ENCODE measurements at places on chromosomes 3 and 15.

- no peak for DNase-seq
Observed at GRCh38 chr15:65936282-65936681, 67.0 kb downstream of the RAB11A start.

DNA sequence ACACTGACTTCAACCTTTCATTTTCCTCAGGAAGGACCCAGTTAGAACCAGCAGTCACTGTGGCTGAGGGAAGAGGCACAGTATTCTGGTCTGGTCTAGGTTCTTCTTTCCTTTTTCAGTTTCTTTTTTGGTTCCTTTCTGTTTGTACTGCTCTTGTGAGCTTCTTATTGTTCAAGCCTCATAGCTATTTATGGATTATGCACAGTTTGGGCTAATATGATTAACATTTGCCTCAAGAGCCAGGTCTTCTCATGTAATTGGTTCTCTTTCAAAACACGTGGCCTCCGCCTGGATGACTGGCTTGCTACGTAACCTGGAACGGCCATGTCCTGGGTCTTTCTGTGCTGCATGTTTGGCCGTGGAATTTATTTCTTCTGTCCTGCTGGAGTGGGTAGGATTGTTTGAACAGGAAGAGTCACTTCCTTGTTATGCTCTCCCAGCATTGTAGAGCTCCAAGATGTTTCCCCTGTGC is 43.3 kb downstream of the RBMS3 start:
- no peak for DNase-seq

DNA sequence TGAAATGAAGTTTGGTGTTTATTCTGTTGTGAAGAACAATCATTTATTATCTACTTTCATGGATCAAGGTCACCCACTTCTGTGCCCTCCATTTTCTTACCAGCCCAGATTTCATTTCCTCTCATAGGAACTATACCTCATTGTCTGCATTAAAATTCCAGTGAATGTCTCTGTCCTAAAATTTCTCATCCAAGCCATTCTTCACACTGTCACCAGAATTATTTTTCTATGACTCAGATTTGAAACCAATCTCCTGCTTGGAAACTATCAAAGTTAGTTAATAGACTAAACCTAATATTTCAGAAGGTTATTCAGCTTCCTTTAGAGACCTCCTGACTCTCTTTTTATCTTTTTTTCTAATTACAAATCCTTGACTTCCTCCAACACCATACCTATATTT is 364.1 kb upstream of the CBLB start:
- DNase-seq = no peak

DNA sequence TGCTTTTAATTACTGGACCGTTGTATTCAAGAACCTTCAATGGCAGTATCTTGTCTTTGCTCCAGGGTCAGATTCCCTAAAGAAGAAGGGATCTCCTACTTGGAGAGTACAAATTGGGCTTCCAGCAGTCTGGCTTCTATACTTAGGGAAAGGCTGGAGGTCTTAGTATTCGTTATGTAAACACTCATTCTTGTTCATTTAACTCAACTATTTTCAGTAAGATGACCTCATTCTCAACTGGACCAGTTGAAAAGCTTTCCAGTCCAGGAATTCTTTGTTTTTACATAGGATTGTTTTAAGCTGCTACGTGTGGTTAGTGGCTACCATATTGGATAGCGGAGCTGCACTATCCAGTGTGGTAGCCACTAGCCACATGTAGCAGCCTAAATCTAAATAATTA is 4.6 kb downstream of the SENP5 start:
- DNase-seq = no peak

DNA sequence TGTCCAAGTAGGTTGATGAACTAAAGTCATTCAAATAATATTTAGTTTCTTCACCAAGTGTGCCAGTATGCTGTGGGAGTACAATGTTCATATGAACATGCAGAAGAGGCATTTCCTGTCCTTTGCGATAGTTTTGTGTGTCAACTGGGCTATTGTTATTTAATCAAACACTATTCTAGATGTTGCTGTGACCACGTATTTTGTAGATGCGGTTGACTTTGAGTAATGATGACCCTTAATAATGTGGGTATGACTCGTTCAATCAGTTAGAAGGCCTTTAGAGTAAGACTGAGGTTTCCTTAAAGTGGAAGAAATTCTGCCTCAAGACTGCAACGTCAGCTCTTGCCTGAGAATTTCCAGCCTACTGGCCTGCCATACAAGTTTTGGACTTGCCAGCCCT is 470.7 kb upstream of the CBLB start:
- DNase-seq = no peak

DNA sequence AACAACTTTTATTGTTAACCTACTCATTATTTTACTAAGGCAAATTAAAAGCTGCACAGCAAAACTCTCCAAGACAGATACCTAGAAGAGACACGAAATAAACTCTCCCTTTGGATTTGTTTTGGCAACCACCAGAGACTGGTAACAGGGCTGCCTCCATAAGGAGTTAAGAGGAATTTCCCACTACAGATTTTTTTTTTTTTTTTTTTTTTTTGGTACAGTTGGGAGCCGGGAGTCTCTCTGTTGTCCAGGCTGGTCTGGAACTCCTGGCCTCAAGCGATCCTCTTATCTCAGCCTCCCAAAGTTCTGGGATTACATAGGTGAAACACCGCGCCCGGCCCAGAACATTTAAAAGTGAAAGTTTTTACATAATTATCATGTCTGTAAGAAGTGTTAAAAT is 73.6 kb upstream of the VGLL4 start:
- no peak for DNase-seq

DNA sequence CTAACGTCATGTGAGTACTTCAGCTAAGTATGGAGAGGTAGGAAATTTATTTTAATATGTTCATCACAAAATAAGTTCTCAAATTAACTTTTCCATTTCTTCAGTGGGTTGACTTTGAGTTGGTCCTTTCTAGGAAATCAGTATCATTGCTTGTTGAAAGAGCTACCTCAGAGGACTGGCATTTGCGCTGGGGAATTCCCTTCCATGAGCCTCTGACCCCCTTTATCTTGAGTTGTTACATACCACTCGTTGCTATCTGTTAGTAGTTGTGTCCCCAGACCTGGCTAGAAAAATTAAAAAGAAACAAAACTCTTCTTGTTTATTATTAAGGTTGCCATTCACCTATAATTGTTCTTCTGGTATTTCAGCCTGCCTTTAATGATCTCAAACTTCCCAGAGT is 96.8 kb upstream of the ROBO2 start:
- no peak for DNase-seq

- DNase-seq = no peak
Observed at GRCh38 chr3:13578251-13578650, 29.3 kb downstream of the FBLN2 start.

DNA sequence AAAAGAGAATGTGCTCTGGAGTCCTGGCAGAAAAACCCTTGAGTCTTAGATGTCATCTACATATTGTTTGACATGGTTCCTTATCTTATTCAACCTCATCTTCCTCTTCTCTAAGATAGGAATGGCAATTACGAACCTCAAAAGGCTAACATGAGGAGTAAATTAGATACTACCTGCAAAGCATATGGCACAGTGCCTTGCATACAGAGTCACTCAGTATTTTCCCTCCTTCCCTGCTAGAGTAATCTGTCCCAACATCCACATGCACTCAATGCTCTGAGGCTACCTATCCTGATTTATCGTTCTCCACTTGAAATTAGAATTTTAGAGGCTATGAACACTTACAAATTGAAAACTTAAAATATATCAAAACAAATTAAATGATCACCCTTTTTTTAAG is 386.7 kb downstream of the RSL24D1 start:
- DNase-seq = no peak

GRCh38 chr3:177932346-177932745 is 603.9 kb upstream of the KCNMB2 start:
- DNase-seq = no peak

- DNase-seq = no peak
Observed at GRCh38 chr3:99409961-99410360, 228.4 kb upstream of the COL8A1 start.

- no peak for DNase-seq
Observed at GRCh38 chr3:97658668-97659285, 105.8 kb upstream of the ARL6 start.

DNA sequence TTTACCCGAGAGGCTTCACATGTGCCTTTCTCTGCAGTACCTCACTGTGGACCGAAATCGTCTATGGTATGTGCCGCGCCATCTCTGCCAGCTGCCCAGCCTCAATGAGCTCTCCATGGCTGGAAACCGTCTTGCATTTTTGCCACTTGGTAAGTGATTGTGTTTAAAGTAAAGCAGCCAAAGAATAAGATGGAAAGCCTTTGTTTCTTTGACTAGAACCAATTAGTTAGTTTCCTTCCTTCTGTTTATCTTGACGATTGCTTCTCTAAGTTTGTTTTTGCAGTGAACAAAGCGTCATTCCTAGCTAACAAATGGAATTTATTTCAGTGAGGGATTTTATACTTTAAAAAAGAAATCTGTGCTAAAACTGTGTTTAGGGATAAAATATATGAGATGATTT is 82.7 kb downstream of the LRRC28 start:
- DNase-seq = no peak

- no peak for DNase-seq
Observed at GRCh38 chr15:48029642-48030041, 91.1 kb upstream of the SLC24A5 start.

GRCh38 chr3:100205171-100205570 is 55.6 kb upstream of the TBC1D23 start:
- DNase-seq = no peak

DNA sequence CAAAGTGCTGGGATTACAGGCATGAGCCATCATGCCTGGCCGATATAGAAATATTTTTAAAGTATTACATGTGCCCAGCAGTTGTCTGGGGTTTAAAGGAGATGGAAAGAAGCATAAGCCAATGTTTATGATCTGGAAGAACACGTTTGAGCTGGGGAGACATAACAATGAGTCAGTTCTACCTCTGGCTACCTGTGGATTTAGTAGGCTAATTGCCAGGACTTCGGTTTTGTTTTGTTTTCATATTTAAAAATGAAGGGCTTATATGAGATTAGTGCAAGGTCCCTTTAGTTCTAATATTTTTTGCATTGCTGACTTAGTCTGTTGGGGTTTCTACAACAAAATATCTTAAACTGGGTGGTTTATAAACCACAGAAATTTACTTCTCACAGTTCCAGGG is 22.9 kb upstream of the TNFSF10 start:
- no peak for DNase-seq

GRCh38 chr3:143145906-143146305 is 26.3 kb downstream of the CHST2 start:
- no peak for DNase-seq

DNA sequence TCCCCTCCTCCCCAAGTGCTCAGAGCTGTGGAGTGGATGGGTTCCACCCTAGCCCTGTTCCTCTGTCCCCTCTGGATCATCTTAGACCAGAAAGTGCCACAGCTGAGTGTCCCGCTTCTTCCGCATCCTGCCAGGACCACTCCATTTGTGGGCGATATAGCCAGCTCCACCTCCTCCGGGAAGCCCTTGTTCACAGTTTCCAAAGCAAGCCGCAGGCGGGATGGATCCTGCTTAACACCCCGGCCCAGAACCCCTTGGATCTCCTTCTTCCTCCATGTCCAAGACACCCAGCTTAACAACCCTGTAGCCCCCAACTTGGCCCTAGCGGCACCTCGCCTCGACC is 490 bp upstream of the ALAS1 start:
- DNase-seq = no peak

- DNase-seq = no peak
Observed at GRCh38 chr15:99473981-99474906, 91.5 kb upstream of the MEF2A start.

DNA sequence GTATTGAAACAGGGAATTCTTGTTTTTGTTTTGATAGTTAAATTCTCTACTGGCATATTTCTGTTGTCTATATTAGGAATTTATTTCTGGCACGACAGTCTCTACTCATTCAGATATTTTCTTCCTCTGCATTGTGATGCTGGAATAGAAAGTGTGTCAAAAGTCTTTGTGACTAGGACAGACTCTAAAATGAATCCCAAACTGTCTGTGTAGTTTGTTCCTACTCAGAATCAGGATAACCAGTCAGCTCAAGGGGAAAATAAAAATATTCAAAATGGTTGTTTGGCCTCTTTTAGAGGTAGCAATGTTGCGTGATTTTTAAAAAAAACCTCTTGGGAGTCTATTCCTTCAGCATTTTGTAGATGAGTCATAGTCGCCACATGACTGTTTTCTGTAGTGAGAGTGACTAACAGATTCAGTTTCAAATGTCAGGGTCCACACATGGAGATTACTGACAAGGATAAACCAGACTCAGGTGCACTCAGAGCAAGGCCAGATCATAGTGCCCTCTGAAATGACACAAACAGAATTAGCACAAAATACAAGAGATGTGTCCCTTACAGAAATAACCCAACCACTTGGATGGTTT is 13.1 kb downstream of the SLC7A14 start:
- DNase-seq = no peak

DNA sequence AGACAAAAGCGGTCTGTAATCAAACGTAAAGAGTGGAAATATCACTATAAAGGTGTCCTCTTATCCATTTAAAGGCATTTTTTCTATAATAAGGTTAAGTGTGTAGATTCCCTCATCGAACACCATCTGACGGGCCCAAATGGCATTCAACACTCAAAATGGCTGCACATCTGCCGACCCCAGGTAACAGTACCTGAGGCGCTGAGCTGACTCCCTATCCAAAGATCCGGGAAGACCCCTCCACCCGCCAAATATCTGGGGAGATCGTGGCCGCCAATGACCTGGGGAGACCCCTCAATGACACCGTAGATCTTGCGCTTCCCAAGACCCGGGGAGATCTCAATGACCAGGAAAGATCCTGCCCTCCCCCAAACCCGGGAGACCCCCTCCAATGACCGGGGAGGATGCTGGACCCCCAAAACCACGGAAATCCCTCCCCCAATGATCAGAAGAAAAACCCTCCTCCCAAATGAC is 476 bp downstream of the IP6K2 start:
- no peak for DNase-seq

Data from T-helper 22 cell (primary cell).